ENCODE measurements at places on chromosomes 3 and 15.

- DNase-seq: no peak
Measured at GRCh38 chr3:137763594-137763938, 549 bp upstream of the SOX14 start.

DNA sequence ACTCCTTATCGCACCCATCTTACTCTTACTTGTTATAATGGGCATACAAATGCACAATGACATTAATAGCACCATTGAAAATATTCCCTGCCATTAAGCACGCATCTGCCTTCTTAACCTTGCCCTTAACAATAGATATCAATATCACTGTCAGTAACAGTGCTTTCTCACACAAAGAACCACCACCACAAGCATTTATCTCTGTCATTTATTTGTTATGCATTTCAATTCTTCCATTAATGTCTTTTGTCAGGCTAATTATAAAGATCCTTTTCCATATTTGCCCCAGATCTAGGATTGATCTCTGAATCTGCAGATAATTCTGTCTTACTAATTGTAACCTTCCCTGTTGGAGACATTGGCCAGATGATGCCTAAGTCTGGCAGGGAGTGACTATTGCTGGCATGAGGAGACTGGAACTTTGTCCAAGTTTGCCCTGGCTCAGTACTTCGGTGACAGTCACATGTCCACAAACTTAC is 419.6 kb upstream of the TGFBR2 start:
- DNase-seq: no peak

DNA sequence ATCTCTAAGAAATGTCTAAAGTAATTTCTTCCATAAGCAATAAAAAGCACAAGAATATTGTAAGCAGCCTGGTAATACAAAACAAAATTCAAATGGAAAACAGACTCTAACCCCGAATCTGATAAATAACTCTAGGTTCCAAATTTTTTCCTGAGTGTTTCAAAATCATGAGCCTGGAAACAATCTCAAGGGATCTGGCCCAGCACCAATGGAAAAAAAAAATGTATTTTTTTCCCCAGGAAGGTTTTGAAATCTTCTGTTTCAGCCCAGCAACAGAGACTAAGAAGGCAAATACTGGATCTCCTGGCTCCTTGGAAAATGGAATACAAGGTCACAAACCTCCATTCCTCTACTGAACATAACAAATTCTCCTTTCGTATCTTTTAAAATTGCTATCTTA is 13.0 kb downstream of the TBC1D2B start:
- no peak for DNase-seq

- DNase-seq: no peak
Measured at GRCh38 chr3:134894533-134894932, 99.5 kb downstream of the EPHB1 start.

GRCh38 chr15:68317281-68318007 is 39.9 kb downstream of the FEM1B start:
- no peak for DNase-seq

DNA sequence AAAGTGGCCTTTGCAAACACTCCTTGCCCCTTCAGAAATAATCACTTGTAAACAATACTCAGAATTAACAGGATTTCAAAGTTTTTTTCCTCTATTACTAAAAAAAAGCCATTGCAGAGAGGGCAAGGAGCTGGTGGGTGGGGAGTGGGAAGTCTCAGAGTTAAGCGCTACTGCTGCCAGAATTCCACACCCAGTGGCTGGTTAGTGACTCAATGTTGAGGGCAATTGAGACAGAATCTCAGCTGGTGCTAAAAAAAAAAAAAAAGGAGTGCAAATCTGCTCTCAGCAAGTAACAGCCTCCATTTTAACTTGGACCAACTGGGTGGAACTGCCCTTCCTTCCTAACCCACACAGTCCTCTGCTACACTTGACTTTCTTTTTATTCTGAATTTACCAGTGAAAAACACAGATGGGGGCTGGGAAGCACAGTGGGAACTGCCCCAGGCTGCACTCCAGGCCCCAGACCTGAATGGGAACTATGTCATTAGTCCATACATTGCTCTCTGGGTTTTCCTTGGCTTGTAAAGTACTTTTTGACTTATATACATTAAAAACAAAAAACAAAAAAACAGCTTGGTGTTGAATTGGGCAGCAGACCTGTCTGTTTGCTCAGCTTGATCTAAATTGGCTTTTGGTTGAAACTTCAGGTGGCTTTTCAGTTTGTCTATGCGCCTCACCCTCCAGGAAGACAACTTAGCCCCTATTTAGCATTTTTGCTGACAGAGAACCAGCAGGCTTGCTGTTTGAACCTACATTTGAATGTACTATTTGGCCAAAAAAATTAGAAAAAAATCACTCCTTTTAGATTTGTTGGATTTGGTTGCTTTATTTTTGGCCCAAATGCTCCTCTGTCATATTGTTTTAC is 357.8 kb upstream of the TBL1XR1 start:
- DNase-seq: no peak

- DNase-seq: no peak
Measured at GRCh38 chr3:186932281-186933181, 2.2 kb downstream of the ST6GAL1 start.

- no peak for DNase-seq
Measured at GRCh38 chr15:78944202-78944625, 632 bp downstream of the CTSH start.

DNA sequence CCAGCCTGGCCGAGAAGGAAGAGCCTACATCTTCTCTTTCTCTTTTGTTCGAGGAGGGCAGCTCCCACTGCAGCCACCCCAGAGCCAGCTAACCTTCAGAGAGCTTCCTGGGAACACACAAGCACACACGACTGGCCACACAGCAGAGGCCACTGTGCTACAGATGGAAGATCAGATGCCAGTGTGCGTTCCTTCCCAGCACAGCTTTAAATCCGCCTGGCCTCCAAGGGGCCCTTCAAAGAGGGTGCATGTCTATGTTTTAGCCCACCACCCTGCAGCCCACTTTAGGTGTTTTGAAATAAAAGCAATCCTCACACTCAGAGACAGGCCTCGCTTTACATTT is 12.4 kb downstream of the ALDH1A3 start:
- no peak for DNase-seq

DNA sequence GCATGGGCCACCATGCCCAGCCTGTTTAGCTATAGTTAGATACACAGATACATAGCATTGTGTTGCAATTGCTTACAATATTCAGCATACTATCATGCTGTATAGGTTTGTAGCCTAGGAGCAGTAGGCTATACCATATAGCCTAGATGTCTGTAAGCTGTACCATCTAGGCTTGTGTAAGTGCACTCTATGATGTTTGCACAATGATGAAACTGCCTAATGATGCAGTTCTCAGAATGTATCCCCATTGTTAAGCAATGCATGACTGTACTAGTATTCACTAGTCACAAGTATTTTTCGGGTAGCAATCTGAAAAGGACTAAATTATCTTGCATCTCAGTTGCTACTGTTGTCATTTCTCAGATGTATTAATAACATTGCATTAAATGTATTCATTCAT is 16.0 kb downstream of the PIGB start:
- no peak for DNase-seq
